Non-pigmented ciliary epithelial cell (primary cell): ENCODE measurements at places on chromosomes 2 and 18.

DNA sequence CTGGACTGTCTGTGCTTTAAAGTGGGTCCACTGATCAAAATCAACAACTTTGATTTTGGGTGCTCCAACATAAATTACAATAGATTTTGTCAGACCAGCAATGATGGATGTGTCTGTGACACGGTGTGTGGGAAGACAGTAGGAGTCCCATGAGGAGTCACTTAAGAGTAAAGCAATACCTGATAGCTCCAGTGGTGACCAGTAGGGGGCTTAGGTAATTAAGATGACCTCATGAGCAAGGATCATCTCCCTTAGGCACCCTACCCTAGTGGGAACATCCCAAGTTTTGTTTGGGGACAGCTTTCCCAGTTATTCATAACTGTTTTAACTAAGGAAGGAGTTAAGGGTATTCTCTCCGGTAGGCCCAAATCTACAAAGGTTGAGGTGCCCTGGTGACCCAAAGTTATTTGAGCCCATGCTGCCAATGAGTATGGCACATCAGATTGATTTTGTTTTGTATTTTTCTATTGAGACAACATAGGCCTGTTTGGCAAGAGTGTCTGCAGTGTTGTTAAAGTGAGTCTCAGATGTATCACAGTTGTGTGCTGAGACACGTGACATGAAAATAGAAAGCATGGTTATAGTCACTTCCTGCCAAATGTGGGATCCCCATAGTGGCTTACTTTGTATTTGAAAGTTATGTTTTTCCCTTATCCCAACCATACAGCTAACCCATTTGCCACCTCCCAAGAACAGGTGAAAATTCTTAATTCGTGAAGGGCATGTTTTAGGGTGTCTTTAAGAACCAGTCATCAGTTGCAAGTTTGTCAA, 1337.6 kb upstream of the SLC39A10 start:
- DNase-seq: no peak

DNA sequence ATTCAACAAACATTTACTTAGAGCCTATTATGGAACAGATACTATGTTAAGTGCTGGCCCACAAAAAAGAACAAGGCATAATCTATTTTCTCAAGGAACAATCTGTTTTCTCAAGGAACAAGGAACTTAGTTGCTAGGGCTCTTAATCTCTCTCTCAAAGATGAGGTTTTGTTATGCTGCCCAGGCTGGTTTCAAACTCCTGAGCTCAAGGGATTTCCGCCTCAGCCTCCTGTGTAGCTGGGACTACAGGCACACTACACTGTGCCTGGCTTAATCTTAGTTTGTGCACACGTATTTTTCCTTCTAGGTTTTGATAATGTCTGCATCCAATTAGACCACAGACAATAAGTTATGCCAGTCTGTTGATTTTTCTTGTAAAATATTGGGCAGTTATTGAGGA, 89.5 kb downstream of the PTH2R start:
- no peak for DNase-seq

- DNase-seq: no peak
Observed at GRCh38 chr18:21218862-21219261, 23.2 kb upstream of the GREB1L start.

DNA sequence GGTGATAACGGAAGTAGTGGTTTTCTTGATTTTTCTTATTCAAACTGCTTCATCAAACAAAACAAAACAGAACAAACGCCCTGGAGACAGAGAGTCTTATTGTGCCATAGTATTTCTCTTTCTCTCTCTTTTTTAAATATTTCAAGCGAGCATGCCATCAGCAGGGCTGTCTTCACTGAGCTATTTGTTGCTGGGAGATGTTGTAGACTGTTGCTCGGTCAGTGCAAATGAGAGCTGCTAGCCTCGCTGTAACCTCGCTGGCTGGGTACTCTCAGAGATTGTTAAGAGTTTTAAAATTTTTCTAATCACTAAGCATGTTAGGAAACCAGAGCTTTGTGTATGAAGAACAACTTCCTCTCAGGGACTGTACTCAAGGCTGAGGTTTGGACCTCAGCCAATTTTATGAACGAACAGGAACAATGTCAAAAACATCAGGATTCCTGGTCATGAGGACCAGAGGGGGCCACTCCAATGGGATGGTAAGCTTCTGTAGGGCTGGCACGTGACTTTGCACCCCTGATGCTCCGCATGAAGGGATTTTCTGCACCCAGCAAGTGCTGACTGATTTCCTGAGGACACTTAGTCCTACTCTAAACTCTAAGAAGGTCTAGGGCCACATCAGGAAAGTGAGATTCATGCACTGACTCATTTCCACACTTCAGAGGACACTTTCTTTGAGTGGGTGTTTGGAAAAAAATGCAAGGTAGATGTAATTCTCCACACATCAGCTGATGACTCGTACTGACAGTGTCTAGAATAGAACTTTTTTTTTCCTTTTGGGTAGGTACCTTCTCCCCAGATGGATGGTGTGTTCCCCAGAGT, 59.8 kb upstream of the IL1R1 start:
- peak; percentile 81 for DNase-seq

GRCh38 chr2:96866586-96866985, 3.3 kb downstream of the SEMA4C start:
- DNase-seq: no peak

DNA sequence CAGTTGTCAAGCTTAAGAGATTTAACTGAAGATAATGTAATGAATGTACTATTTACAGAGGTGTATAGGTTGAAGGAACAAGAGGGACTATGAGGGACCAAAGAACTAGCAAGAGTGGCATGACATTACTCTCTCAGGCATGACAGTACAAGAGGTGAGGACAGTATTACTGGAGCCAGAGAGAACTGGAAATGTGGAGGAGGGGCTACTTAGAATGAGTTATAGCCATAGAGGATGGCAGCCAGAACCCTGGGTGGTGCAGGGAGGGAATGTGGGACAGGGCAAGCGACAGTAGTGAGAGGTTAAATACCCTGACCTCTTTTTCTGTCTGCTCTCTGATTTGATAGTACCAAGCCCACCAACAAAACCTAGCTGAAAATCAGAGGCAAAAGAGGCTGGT, 122.6 kb upstream of the UGP2 start:
- DNase-seq: no peak

DNA sequence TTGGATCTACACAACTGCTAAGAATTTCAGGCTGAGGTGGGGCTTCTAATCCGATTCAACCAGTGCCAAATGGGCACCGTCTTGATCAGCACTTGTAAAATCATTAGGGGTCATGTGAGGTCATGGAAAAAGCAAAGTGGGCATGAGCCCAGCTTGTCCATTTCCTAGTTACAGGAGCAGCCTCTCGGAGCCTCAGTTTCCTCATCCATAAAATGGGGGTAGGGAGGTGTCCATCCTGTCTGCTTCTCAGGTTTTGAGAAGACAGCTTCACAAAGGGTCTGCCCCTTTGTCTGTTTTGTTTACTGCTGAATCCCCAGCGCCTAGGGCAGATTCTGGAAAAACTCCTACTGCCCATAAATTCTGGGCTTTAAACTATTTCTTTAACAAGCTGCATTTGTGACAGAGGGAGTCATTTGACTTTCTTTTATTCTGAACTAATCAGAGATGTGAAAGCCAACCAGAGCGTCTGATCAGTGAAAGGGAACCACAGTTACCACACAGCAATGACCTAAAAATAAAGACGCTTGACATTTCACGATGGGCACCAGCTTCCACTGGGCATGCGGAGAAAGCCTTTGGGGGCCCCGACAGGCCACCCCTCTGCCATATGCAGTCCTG, 38.9 kb downstream of the DNMT3A start:
- DNase-seq: no peak

DNA sequence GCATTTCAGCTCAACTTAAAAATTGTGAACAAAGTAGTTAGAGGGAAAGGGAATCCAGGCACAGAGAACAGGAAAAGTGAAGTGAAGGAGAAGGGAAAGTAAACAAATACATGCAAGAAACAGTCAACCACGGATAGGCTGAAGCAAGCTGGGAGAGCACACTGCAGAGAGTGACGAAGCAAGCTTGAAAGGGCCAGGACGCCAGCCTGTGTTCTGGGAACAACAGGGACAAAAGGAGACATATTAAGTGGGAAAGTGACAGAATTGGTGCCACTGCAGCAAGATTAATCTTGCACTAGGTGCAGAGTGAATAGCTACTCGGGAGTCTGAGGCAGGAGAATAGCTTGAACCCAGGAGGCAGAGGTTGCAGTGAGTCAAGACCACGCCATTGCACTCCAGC, 197.3 kb downstream of the SOX11 start:
- DNase-seq: no peak

- DNase-seq: no peak
Observed at GRCh38 chr18:46301571-46301970, 197.4 kb downstream of the HAUS1 start.

GRCh38 chr2:133768658-133769435, 200.6 kb upstream of the NCKAP5 start:
- no peak for DNase-seq

DNA sequence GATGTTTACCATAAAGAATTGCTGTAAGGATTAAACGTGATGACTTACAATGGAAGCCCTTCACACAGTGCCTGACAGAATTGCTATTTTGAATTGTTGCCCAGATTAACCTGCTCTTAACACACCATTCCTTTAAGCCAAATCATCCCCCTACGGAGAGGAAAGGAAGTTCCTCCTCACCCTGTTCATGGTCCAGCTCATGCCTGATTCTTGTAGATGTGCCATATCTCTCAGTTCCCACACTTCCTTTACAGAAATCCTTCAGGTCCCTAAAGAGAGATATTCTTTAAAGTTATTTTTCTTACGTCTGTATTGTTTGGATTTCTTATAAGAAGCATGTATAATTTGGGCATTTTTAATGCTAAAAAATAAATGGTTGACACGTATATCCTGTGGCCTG, 127.5 kb upstream of the DAPL1 start:
- DNase-seq: peak; percentile 77

DNA sequence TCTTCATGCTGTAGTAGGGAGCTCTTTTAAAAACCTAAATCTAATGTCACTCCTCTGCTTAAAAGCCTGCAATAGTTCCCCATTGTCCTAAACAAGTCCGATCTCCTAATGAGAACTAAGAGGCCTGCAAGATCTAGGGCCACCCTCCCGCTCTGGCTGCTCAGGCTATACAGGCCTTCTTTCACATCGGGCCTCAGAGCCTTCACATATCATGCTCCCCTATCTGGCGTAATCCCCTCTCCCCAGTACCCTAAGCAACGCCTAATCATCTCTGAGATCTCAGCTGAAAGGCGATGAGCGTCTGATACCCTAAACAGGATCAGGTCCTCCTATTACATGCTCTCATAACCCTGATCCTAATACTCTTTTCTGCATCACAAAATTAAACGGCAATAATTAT, 1.9 kb downstream of the MAP4K3 start:
- no peak for DNase-seq

GRCh38 chr18:54209471-54210180, 14.8 kb downstream of the MBD2 start:
- no peak for DNase-seq

- no peak for DNase-seq
Observed at GRCh38 chr2:220269367-220269766, 641.9 kb downstream of the SLC4A3 start.

DNA sequence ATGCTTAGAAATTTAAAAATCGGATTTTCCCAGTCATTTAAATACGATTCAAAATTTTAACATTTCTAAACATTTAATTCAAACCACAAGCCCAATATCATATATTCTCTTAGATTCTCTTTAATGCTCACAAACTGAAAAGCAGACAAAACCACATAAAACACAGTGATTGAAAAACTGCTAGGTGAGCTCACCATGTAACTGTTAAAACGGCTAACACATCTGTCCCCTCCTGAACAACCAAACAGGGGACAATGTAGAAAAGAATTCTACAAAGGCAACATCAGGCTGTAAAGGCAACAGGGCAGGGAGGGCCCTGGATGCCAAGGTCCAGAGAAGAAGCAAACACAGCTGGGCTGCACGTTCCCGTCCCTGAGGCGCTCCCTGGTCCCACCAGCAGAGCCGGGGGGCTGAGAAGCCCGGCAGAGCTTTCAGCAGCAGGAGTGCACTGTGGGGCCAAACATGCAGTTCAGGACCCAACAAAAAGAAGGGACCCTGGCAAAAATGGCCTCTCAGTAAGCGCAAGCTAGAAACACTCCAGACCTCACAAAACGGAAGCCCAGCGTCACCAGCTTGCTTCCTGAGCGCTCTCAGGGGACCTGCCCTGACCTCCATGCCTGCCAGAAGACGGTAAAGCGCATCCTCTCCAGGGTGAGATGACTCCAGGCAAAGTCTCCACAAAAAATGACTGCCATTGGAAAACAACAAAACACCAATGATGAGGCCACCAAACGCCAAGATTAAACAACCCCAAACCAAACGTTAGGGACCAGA, 40.5 kb downstream of the NDUFA10 start:
- DNase-seq: no peak
